Urinary bladder (tissue), 4 donors: ENCODE measurements at places on chromosomes 2 and 18. TPM values are rescaled to one million over a fixed set of nuclear protein-coding genes. Genes with fewer than 3 reads are reported as not detected.

GRCh38 chr2:133755480-133756300 lies 187.4 kb upstream of the NCKAP5 start:
- no peak for DNase-seq

DNA sequence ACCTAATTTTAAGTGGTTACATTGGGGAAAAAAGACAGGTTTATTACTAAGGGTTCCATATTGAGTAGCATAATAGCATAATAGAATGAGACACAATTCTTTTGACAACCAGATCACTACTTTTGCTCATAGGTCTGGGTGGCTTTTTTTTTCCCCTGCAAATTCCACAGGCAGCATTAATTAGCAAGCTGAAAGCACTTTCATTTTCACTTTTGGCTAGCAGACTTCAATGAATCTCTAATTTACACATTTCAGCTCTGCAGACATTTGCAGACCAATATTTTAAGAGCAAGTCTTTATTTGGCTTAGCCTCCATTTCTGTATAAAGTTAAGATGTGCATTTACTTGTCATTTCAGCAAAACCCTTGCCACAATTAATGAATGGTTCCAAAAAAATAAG lies 185.5 kb downstream of the NOL4 start:
- no peak for DNase-seq

Gene DLX1
- total RNA-seq, result 0.21 TPM

- no peak for DNase-seq
Observed at GRCh38 chr2:239462671-239463506, 62.1 kb upstream of the HDAC4 start.

GRCh38 chr18:75830828-75831227 lies 403.3 kb upstream of the SMIM21 start:
- DNase-seq, result no peak

Gene FAM228A
- 1.0 TPM for total RNA-seq

DNA sequence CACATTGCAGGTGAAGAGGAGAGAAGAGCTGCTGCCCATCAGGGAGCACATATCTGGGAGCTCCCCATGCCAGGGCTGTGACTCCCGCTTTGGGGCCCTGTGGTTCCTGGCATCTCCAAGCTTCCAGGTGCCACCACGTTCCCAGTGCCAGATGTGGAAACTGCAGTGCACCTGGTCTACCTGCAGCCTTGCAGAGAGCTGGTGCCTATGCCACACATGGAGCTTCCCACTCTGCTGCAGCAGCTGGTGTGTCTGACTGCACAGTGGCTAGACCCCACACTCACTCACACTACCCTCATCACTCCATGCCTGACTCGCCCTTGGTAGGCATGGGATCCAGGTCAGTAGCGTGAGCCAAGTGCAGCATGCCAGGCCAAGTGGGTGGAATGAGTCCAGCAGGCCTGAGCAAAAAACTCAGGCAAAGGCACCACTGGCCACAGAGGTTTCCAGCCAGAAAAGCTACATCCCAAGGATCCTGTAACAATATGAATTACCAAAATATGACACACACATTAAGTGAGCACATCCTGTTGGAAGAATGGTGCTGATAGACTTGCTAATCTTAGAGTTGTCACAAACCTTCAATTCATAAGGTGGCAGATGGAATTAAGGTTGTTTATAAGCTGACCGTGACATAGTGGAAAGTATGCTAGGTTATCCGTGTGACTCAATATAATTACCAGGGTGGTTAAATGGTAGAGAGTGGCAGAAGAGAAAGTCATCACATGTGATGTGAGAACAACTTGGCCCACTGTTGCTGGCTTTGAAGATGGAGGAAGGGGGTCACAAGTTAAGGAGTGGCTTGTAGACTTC lies 150.9 kb downstream of the EHBP1 start:
- no peak for DNase-seq

GRCh38 chr18:35889677-35890076 lies 82.8 kb upstream of the RMP24 start:
- no peak for DNase-seq

- no peak for DNase-seq
Observed at GRCh38 chr2:98565941-98566340, 42.4 kb downstream of the COA5 start.

DNA sequence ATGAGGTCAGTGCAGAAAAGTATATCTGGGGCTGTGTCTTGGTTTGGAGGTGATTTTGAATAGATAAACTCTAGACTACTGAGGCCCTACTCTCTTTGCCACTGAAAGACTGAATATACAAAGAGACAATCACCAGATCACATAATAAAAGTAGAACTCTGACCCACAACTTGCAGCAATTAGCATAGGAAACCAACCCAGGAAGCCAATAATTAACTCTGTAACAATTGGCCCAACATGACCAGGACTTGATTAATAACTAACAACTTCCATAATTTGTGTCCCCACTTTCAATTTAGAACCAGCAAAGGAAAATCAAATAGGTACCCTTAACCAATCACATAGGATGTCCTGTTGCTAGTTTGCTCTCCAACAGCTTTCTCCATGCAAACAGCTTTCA lies 1104.9 kb upstream of the CELF4 start:
- DNase-seq, result no peak

DNA sequence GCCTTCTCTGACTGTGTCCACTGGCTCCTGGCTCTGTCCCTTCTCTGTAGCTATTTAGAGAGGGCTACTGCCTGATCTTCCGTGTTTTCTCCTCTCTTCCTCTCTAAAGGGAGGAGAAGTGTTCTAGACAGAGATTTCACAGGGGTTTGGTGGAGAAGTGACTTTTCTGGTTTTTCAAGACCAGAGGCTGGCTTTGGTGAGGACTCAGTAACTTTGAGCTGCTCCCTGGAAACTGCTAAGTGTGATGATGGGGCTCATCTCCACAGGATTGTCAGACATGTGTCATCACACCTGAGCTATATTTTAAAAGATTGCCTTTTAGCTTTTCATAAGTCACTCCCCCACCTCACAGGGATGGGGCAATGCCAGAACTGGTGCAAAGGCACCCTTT lies 6.2 kb downstream of the MAL start:
- DNase-seq, result no peak

Gene HRH4
- total RNA-seq, result 0.26 TPM

- no peak for DNase-seq
Observed at GRCh38 chr2:121527009-121527682, 3.5 kb upstream of the RNU4ATAC start.

DNA sequence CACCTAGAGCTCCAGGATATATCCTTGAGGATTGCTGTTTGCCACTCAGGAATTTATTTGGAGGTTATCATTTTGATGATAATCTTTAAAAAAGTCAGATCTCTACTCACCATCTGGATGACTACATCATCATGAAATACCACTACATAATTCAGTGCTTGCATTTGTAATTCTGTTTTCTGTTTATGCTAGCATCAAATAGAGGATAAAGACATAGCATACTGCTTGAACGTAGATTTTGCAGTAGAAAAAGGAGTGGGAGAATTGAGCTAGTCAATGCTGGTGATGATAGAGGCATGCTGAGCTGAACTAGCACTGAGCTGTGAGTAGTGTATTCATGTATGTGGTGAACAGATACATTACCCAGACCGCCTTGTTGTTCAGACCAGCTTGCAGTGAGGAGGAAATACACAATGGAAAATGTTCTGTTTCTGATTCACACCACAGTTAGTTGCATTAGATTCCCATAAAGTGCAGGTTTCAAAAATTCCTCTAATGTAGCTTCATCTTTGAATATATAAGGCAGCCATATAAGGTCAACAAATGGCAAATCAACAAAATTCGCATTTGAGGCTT lies 68.8 kb upstream of the CDC42EP3 start:
- DNase-seq, result no peak

GRCh38 chr2:60549238-60549927 lies 4.1 kb downstream of the BCL11A start:
- no peak for DNase-seq

GRCh38 chr2:127067620-127068350 lies 39.2 kb downstream of the BIN1 start:
- DNase-seq, result no peak

DNA sequence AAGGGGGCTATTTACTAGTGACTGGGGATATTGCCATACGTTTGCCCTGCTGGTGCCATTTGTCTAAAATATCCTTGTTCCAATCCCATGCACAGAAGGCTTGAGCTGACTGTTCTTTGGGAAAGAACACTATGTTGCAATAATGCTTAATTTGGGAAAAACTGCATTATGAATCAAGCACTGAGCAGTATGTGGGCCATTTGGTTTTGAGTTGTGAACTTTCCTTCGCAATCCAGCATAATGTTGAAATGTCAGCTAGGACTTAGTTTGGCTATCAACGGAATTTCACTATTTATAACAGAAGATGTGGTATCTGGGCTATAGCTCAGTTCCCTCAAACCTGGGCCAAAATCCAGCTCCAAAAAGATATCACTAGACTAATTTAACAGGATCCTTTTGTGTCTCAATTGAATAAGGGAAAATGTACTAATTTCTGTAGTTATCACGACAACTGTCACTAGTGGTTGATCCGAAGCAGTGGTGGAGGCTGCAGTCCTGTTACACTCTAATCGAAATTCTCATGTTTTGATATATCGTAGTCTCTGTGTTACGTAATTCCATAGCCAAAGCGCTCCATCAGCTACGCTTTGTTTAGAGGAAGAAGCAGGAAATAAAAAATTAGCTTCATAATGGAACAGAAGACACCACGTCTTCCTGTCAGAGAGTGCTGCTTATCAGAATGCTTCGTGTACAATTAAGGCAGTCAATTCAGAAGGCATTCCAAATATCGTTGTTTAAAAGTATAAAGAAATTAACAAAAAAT lies 686.8 kb upstream of the SALL3 start:
- no peak for DNase-seq

Gene FAM161A
- total RNA-seq, result 15.3 TPM

GRCh38 chr2:9797086-9797485 lies 46.2 kb upstream of the TAF1B start:
- DNase-seq, result no peak

DNA sequence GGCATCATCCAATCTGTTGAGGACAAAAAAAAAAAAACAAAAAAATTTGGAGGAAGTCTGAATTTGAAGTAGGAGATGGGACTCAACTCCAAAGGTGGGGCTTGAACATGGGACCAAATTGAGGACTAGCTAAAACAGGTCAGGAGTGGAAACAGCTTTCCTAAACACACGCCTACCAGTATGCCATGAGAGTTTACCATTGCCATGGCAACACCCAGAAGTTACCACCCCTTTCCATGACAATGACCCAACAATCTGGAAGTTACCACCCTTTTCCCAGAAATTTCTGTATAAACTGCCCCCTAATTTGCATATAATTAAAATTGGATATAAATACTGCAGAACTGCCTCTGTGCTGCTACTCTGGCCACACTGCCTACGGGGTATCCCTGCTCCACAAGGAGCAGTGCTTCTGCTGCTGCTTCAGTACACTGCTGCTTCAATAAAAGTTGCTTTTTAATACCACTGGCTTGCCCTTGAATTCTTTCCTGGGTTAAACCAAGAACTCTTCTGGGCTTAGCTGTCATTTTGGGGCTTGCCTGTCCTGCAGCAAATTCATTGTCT lies 73.3 kb upstream of the FSIP2 start:
- no peak for DNase-seq

DNA sequence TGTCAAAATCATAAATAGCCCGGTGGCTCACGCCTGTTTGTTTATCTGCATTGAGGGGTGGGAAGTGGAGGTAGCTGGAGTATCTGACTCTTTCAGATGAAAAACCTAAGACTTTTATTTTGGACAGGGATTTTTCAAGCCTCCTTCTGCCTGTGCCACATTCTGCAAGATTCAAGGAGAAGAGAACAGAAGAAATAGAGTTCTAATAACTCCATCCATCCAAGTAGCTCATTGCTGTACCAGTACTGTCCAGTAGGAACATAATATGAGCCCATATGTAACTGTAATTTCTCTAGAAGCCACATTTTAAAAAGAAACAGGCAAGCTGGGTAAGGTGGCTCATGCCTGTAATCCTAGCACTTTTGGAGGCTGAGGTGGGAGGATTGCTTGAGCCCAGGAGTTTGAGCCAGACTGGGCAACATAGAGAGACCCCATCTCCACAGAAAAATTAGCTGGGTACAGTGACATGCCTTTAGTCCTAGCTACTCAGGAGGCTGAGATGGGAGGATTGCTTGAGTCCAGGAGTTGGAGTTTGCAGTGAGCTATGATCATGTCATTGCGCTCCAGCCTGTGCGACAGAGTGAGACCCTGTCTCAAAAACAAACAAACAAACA lies 35.4 kb upstream of the NT5DC4 start:
- DNase-seq, result no peak

DNA sequence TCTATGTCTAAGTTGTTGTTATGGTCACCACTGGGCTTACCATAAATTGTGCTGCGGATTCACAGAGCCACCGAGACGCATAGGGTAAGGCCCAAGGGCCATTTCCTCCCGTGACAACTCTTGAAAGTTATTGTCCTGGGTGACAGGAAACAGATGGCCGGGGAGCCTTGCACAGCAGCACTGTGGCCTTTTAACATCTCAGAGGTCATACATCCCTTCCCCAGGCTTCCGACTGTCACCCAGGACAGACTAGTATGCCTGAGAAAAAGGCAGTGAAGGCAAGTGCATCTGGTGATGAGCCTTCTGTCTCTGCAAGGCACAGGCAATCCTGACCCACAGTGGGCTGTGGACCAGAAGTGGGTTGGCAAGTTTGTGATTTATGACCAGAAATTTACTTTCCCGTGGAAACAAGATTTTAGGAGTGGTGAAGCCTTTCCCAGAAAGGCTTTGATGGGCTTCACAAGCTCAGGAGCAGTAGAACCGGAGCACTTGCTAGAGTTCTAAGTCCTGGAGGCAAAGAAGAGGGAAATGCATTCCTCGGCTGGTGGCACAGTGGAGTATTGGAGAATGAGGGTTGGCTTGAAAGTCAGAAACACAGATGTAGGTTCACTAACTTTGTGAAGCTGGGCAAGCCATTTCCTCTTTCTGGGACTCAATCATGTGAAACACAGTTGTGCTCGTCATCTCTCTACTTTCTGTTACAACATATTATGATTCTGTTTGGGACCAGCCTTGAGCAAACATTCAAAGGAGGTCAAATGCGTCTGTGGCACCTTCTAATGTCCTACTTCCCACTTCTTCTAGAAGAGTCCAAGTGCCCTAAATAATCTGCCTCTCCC lies 2.0 kb upstream of the CAPN14 start:
- no peak for DNase-seq

DNA sequence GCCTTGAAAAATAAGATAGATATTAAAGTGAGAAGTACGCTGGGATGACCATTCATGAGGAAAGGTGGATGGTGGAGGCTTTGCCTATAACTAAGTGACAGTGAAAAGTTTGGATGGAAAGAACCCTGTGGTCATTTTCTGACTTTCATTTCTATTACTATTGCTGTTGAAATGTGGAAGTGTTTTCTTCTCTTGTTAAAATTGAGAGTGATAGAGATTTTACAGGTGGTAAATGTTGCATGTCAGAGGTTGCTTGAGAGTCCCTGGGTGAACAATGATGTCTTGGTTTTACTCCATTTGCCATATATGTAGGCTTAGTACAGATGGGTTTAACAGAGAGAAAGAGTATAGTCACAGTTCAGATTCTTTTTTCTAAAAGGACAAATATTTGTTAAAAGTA lies 18.4 kb downstream of the NCOA1 start:
- DNase-seq, result no peak

- DNase-seq, result no peak
Observed at GRCh38 chr2:203580844-203581243, 45.7 kb upstream of the RAPH1 start.

DNA sequence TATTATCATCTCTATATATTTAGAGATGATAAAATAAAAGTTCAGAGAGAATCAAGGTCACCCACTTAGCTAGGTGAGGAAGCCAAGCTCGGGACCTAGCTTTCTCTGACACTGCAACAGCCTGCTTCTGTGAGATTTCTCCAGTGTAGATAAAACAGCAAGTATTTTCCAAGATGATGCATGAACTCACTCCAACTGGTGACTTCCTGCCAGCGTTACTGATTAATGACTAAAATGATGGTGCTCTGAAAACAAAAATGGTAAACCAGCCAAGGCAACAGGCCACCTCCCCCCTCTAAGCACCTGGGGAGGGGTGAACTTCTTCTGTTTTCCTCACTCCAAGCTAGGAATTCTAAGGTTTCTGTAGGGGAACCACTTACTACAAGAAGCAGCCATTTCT lies 510.2 kb upstream of the ID2 start:
- no peak for DNase-seq
